Activated CD8-positive, alpha-beta T cell treated with anti-CD3 and anti-CD28 coated beads, Interleukin-2, amount 10 ng/mL, durations not matched to agents 7 days and 5 days (primary cell): ENCODE measurements at places on chromosomes 16 and 17. TPM values are rescaled to one million over a fixed set of nuclear protein-coding genes. Genes with fewer than 3 reads are reported as not detected.

KDM8 gene
- 15.0 TPM for total RNA-seq

KRTAP4-16 gene
- total RNA-seq: not detected

MAP3K14 gene
- total RNA-seq: 17.5 TPM

NPIPB2 gene
- 17.9 TPM for total RNA-seq

HS3ST3B1 gene
- total RNA-seq: 9.9 TPM

SLC16A5 gene
- total RNA-seq: 4.6 TPM

MYO15A gene
- total RNA-seq: 0.34 TPM

MYH8 gene
- total RNA-seq: not detected

CASKIN1 gene
- total RNA-seq: 0.63 TPM

CCL7 gene
- total RNA-seq: not detected

PLLP gene
- 0.18 TPM for total RNA-seq

HOXB1 gene
- total RNA-seq: not detected

KRT9 gene
- total RNA-seq: not detected

CCL8 gene
- total RNA-seq: not detected

TBC1D3C gene
- total RNA-seq: 0.21 TPM

CNTNAP1 gene
- total RNA-seq: 0.78 TPM

LGALS9B gene
- 0.45 TPM for total RNA-seq

ABCA6 gene
- 0.08 TPM for total RNA-seq

MT1M gene
- total RNA-seq: not detected

GP2 gene
- not detected for total RNA-seq

CX3CL1 gene
- not detected for total RNA-seq
